GM10248 (cell line): ENCODE measurements at places on chromosomes 12 and 14.
A peak's percentile ranks its signal among the peaks of the same experiment; 100 is the strongest.

DNA sequence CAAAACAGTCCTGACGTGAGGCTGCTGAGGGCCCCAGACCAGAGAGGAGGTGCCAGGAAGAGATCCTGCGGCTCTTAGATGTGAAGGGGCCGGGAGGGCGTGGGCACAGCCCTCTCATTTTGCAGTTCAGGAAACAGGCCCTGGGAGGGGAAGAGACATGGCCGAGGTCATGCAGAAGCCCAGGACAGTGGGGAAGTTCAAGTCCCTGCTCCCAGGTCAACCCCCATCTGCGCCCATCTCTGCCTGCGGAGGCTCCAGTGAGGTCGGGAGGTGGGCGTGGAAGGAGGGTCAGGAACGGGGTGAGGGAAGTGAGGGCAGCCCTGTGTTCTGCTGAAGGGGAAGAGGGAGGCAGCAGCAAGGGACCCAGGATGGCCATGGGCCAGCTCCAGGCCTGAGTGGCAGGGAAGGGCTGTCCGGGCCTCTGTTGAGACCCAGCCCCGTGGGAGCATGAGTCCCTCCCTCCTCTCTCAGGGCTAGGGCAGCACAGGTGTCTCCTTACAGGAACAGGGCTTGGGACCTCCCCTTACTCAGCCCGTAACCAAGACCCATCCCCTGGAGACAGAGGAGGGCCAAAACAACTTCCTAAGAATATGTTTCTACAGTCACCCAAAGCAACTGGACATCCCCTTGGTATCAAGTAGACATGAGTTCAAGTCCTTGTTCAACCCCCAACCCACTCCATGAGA lies 90.8 kb downstream of the LGMN start:
- no peak for DNase-seq

DNA sequence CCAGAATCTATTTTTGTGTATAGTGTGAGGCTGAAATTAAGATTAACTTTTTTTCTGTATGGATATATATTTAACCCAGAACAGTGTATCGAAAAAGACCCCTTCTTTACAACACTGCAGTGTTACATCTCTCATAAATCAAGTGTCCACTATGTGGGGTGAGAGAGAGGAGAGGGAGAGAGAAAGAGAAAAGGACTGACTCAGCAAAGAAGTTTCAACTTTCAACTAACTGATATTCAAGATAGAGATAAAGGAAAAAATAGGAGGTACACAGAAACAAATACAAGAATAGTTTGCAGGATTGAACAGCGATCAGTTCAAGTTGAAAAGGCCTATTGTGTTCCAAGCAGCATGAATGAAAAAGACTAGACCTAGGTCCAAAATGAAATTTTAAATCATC lies 126.7 kb upstream of the NEDD1 start:
- no peak for DNase-seq

DNA sequence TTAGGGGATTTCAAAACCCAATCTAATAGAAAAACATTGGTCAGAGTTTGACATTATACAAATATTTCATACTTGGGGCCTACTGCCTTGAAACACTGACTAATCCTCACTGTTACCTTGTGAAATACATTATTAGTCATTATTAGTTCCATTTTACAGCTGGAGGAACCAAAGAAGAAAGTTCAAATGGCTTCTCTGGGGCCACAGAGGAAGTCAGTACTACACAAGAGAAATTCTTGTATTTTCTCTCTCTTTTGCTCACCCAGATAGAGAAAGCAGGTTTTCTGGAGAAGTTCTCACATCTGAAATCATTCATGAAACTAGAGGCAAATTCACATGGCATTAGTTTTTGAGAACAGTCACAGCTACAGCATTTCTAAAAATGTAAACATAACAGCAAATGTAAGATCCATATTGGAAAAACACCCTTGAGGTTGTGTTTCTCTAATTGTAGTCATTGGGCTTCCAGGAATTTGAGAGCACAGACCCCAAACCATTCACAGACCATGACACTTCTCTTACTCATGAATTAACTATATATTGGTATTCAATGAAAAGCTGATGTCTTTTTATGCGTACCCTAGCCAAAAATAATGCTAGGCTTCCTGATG lies 83.0 kb downstream of the LLPH start:
- peak; percentile 41 for DNase-seq

DNA sequence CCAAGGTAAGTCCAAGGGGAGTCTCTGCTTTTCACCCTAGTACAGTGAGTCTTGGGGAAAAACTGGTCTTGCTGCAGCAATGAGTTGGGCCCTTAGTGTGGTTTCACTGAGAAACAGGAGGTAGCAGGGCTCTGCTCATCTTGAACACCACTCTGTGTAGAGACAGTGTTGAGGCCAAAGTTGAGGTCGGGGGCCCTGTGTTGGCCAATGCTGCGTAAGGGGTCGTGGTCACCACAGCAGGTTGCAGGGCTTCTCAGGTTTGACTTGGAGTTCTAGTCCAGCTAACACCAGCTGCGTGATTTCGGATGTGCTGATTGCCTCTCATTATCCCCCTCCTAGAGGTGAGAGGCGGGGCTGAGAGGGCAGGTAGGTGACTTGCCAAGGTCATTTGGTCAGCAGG lies 807.5 kb downstream of the VRK1 start:
- DNase-seq: no peak

DNA sequence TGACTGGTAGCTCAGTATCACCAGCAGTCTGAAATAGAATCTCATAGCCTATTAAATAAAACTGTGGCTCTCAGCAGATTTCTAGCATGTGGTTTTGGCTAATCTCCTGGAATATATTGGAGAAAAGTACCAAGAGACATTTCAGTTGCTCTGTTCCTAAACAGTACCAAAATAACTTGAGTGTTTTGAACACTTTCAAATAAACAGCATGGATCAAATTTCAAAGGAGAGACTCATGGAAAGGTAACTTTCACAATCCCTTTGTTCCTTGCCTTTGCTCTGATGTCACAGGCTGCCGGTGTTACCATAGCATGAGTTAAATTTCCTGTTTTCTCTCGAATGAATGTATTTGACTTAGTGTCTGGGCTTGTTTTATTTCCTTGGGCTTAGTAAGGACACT lies 3.4 kb downstream of the ARG2 start:
- DNase-seq: no peak

GRCh38 chr14:44778604-44779003 lies 183.1 kb downstream of the KLHL28 start:
- DNase-seq: no peak

DNA sequence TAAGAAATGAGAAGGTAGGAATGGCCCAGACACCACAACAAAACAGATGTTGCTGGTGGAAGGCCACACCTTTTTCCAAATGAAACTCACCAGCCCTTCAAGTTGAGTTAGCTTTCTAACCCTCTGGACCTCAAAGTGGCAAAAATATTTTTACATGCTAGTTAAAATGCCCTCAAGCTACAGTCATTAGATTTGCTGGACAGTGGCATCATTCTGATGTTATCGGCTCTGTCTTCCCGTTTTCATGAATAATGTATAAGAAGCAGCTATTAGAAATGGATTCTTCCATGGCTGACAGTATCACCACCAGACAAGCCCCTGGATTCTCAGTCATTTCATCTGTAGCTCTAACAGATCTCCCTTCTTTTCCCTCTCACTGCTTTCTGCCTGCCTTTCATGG lies 37.1 kb upstream of the PLXNC1 start:
- DNase-seq: no peak

DNA sequence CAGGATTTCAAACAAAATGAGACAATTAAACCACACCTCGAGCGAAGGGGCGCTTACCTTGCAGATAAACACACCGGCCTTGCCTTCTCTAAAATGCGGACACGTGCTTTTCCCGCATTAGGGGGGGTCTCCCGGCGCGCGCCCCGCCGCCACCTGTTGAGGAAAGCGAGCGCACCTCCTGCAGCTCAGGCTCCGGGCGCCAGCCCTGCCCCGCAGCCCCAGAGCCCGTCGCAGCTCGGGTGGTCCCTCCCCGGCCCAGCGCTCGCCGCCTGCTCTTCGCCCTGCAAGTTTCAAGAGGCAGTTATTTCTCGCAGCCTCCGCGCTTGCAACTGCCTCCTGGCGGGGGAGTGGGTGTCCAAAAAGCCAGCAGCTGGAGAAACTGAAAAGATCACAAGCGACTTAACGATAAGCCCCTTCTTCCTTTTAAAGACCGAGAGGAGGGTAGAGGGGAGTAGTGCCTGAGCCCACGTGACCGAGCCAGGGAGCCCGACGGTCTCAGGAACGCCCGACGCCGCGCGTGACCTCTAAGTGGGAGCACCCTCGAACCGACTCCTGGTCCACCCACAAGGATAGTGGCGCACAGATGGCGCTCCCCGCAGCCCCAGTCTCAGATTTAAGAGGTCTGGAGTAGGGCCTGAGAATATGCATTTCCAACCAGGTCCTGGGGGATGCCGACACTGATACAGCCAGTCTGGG lies at the start of gene ESR2:
Gene ESR2, minus strand, starts transcription at position 396 of the 696 bp plus-strand sequence. CDS start 11,386 bp downstream, outside the sequence.
- DNase-seq: peak; percentile 59

DNA sequence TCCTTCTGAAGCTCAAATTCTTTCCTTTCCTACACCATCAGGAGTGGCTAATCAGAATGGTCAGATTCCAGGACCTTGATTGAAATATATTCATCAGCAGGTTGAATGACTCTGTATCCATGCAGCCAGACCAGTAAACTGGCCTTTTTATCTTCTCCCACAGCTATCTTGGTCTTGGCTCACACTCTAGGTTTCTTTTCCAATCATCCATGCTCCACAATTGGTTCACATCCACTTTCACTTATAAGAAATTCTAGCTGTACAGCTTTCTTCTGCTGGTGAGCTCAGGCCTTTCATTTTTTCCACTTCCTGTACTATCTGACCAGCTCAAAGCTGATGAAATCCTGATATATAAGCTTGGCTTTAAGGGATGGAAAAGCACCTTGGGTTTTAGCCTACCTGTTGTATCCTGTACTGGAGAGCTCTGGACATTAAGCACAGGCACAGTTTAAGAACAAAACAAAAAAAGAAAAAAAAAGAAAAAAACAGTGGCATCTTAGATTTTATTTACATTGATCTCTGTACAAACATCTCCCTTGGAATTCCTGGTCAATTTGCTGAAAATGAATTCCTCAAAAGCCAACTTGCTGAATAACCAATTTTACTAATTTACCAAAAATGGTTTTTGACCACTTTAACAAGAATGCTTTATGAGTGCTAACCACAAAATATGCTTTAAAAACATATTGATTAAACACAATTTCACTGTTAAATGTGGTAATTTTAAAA lies 91.6 kb upstream of the PAWR start:
- DNase-seq: no peak

- peak; percentile 40 for DNase-seq
Measured at GRCh38 chr14:21382886-21383847, 652 bp downstream of the SUPT16H start.

GRCh38 chr12:109723311-109723881 lies 9.8 kb downstream of the FAM222A start:
- DNase-seq: no peak

GRCh38 chr12:41365653-41366171 lies 177.6 kb downstream of the PDZRN4 start:
- DNase-seq: no peak

DNA sequence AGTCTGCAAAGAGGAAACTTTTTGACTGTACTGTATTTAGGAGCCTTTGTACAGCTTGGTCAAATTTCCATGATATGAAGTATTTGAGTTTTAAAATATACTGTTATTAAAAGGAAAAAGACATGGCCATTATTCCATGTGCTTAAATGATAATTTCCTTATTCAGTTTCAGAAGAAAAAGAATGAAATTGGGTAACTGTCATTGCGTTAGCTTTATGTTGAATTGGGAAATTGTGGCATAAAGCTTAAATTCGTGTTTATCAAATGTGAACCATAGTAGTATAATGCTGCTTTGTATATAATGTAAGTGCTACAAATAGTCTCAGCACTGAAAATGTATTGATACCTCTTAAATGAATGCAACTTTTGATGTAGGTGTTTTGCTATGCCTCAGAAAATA lies 64.9 kb downstream of the ETNK1 start:
- no peak for DNase-seq

GRCh38 chr14:101054671-101055070 lies 151.1 kb upstream of the RTL1 start:
- DNase-seq: no peak

- DNase-seq: no peak
Measured at GRCh38 chr14:89256283-89256682, 160.8 kb downstream of the FOXN3 start.

GRCh38 chr12:115210533-115211252 lies 526.7 kb upstream of the TBX3 start:
- DNase-seq: no peak

- DNase-seq: no peak
Measured at GRCh38 chr12:56155256-56155845, 2.8 kb upstream of the MYL6 start.

DNA sequence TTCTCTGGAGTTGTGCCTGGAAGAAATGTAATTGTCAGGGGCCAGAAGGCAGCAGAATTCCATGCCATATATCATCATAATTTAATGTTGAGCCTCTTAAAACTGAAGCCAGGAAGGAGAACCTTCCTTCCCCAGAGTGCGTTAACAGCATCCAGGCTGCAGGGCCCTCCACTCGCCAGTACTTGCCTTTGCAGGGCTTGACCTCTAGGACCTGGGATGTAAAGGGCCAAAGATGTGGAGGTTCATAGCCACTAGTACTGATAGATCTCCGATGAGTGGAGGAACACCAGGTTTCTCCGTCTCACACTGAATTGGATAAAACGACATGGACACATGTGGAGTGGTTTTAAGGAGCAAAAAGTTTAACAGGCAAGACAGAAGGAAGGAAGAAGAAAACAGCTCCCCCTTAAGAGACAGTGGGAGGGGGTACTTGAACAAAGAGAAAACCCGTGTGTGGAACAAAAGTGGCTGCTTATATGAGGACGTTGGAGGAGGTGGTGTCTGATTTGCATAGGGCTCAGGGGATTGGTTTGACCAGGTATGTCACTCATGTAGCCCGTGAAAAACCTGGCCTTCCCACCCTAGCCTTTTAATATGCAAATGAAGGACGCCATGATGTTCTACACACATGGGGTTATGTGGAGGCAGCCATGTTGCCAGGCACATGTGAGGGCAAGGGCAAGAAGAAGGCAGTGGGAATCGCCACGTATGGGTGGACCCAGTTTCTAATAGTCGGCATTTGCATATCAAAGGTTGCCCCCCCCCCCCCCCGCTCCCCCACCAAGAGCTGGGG lies 38.8 kb upstream of the WSCD2 start:
- DNase-seq: no peak

GRCh38 chr12:88375306-88376305 lies 204.7 kb downstream of the KITLG start:
- DNase-seq: no peak

- DNase-seq: no peak
Measured at GRCh38 chr14:33996462-33996861, 45.6 kb upstream of the EGLN3 start.

DNA sequence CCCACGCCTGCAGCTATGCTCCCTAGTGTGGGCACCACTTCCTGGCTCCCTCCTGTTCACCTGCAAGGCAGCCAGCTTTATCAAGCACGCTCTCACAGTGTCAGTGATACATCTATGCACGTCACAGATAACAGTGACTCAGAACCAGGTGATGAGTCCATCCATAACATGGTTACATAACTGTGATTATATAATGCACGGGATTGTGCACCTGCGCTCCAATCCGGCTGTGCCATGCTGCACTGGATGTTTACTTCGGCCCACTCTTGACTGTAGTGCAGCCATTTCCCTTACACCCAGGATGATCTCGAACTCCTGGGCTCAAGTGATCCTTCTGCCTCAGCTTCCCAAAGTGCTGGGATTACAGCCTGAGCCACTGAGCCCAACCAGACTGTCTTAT lies 38.4 kb upstream of the CEP83 start:
- DNase-seq: no peak

- DNase-seq: no peak
Measured at GRCh38 chr14:99681832-99682148, 2.3 kb upstream of the CYP46A1 start.

GRCh38 chr14:71166180-71166837 lies 259.1 kb downstream of the PCNX1 start:
- no peak for DNase-seq
